ENCODE measurements at places on chromosomes 4 and X.
A peak's percentile ranks its signal among the peaks of the same experiment; 100 is the strongest.

DNA sequence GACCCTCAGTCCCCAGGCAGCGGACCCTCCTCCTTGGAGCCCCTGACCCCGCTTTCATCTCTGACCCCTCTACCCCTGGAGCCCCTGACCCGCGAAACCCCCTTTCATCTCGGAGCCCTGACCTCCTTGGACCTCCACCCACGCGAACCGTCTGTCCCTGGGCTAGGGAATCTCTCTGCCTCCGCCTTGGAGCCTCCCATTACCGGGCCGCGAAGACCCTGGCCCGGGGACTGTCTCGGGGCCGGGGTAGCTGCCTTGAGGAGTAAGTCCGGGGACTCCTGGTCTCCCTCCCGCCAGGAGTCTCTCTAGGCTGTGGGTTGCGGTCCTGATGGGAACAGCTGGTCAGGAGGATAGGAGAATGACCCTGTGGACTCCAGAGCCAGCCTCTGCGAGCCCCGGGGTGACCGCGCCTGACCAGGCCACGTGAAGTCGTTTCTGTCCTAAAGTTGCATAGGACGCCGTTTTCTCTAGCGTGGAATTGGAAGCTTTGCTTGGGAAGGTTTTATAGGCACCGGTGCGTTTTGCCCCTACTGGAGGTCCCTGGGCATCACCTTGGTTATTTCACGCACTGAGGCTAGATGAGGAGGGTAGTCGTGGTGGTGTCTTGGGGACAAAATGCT lies 824 bp downstream of the TBC1D14 start:
- DNase-seq = no peak

DNA sequence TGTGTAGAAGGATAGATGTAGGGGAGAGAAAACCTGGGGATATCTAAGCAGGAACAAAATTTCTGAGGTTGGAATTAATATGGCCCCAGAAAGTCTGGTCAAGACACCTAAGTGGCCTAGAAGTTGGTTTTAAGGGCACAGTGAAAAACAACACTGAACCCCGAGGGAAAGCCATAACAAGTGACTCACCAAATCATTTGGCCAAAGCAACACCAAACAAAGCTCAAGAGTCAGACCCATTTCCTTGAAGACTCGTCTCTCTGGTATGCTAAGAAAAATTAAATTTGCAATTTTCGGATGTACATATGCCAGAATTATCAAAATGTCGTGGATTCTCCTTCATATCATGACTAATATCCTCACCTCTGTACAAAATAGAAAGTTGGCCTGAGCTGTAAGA lies 162.9 kb downstream of the SMIM20 start:
- DNase-seq = no peak

DNA sequence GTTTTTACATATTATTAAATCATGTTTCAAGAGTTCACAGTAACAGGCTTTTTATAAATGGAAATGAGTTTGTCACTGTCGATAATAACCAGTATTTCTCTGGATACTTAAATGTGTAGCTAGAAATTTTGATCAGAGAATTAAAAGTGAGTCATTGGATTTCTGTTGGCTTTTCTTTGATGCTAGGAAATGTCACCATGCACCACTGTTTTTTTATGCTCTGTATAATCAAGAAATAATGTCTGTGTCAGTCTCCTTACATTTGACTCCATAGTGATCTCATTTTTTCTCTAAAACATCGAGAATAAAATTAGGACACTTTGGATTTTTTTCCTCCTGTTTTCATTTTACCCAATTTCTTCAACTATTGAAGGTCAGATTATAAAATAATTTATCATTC lies 234.2 kb downstream of the RAPGEF2 start:
- DNase-seq = no peak

- no peak for DNase-seq
Observed at GRCh38 chr4:145686991-145687390, 7.0 kb downstream of the C4orf51 start.

GRCh38 chrX:151790481-151791160 lies 56.1 kb downstream of the CNGA2 start:
- no peak for DNase-seq

DNA sequence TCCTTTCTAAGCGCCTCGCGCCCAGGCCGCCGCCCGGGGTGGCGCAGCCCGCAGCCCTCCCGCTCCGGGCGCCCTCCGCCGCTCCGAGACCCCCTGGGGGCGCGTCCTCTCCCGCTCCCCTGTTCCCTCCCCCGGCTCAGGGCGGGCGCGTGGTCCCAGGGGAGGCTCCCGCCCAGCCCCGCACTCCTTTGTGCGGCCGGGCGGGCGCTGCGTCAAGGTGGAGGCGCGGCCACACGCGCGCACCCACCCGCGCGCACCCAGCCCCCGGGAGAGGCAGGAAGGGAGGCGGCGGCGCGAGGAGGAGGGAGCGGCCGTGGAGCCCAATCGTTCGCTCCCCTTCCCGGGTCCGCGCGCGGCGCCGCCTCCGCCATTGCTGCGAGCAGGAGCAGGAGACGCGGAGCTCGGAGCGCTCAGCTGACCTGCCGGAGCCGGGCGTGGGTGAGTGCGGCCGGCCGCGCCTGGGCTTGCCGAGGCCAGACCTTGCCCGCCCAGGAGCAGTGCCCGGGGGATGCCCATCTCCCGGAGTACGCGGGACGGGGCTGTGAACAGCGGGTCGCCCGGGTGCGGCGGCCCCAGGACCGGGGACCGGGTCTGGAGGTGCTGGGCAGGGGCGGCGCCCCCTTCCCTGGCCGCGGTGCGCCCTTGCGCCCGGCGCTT lies at the start of gene NSG1:
Gene NSG1, plus strand, starts transcription at position 367 of the 657 bp plus-strand sequence. CDS start 528 bp downstream, outside the sequence.
- DNase-seq = no peak

DNA sequence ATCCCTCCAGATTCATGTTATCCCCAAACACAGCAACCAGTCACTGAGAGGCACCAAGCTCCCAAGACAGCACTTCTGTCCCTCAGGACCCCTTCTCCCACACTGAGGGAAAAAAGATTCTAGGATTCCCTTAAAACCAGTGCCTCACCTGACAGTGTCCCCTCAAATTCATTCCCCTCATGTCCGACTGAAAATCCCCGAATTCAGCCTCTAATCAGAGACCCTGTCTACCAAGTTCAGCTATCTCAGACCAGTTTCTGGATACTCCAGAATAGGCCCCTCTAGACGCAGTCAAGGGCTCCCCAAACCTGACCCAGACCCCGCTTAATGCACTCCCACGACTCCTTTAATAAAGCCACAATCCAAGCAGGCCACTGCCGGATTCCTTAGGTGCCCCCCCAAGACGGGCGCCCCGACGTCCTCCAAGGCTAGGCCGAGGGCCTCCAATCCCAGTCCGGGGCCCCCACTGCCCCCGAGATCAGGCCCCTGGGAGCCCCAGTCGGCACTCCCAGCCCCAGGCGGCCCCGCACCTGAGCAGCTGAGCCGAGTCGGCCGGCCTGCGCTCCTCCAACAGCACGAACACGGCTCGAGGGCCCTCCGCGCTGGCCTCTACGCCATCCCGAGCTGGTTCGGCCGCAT lies 457 bp downstream of the TFE3 start:
- DNase-seq = no peak

GRCh38 chr4:7893539-7893938 lies 46.1 kb downstream of the AFAP1 start:
- no peak for DNase-seq

DNA sequence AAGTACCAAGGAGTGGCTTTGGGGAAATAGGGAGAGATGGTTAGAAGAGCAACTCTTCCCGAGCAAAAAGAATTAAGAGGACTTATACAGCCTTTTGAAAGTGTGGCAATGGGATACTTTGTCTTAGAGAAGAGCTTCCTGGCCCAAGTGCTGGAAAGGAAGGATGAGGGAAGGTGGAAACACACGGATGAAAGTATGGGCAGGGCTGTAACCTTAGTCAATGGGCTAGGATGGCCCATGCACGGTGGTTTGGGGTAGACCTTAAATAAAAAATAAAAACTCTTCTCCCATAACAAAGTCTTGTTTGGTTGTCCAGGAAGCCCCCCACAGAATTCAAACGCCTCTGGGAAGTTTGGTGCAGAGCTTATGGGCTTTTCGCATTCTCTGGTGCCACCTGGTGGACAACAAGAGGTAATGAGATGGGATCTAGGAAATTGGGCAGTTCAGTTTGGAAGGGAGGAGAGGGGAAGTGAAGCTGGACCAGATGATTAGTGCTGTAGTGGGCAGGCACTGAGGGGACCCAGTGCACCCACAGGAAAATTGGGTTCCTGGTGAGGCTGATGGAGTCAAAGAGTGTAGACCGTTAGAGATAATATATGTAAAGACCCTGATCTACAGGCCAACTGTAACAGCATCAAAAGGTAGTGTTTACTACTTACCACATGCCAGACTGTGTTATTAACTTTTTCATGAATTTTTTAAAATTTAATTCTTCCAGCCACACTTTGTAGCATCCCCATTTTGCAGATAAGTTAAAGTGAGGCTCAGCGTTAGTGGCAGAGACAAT lies 13.8 kb upstream of the ENOX2 start:
- DNase-seq = peak; percentile 0

DNA sequence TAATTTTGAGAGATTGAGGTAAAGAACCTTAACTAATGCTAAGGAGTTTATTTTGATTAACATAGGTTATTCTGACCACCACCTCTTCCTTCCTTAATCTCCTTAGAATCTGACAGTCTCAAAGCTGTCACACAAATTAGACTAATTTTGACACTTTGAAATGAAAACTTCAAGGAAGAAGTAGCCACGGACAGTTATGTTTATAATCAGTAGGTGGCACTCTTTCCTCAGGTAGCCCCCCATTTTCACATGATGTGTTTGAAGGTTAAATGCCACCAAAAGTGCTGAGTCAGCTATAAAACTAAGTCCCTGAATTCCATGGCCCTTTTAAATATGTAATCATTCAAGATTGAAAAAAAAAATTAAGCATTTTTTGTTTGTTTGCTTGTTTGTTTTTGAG lies 22.4 kb downstream of the TMEM33 start:
- no peak for DNase-seq

DNA sequence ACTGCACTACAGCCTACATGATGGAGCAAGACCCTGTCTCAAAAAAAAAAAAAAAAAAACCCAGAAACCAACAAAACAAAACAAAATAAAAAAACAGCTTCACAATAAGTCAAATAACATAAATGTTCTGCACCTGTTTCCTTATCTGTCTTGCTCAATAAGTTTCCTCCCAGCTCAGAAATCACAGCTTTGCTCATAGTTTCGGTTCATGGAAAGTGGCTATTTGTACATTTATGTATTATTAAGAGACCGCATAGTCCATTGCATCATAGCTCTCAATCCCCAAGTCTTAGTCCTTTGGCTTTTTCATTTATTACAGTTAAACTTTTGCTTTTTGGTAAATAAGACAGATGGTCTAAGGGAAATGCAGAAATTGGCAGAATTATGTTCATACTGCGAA lies 24.4 kb upstream of the CFAP299 start:
- no peak for DNase-seq

GRCh38 chrX:9698576-9698975 lies 67.1 kb downstream of the GPR143 start:
- DNase-seq = no peak

Data from activated CD8-positive, alpha-beta memory T cell treated with anti-CD3 and anti-CD28 coated beads for 48 hours (primary cell).